Caco-2 (cell line): ENCODE measurements at places on chromosomes 16 and 17. TPM values are rescaled to one million over a fixed set of nuclear protein-coding genes. Genes with fewer than 3 reads are reported as not detected.
A peak's percentile ranks its signal among the peaks of the same experiment; 100 is the strongest.

The CD300H gene
- not detected in 2 replicates for total RNA-seq

The MMP15 gene
- 27.0 and 27.3 TPM in 2 replicates for total RNA-seq

The CMTM2 gene
- total RNA-seq: not detected in 2 replicates

The IL4R gene
- 32.6 and 34.4 TPM in 2 replicates for total RNA-seq

The EVI2A gene
- total RNA-seq: not detected in 2 replicates

The NEUROD2 gene
- not detected in 2 replicates for total RNA-seq

The SPNS2 gene
- total RNA-seq: 1.00 TPM in 2 replicates

The GLIS2 gene
- total RNA-seq: 12.3 and 13.1 TPM in 2 replicates

The BAHCC1 gene
- total RNA-seq: 10.2 and 15.5 TPM in 2 replicates

The HSD11B2 gene
- 11.3 and 12.3 TPM in 2 replicates for total RNA-seq

The TAT gene
- total RNA-seq: not detected in 2 replicates

The CDIPT gene
- total RNA-seq: 56.6 and 57.1 TPM in 2 replicates

- DNase-seq: peak; percentile 46
Observed at GRCh38 chr17:4998732-4999429, 1.1 kb downstream of the KIF1C start.

DNA sequence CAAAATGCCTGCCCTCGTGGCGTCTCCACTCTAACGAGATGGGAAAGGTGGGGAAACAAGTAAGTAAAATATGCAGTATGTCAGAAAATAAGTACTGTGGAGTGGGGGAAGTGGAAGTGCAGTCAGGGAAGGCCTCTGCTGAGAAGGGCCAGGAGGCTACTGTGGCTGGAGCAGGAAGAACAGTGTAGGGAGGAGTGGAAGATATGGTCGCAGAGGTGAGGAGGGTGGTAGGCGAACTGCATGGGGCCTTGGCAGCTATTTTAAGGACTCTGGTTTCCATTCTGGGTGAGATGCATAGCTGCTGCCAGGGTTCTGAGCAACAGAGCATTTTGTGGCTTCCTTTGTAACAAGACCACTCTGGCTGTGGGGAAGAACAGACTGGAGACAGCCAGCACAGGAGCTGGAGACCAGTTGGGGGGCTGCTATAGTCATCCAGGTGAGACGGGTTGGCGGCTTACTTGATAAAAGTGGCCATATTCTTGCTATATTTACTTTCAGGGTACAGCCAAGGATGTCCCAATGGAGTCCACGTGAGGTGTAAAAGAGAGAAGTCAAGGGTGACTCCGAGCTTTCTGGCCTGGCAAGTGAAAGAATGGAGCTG lies 42.6 kb downstream of the CYTH1 start:
- no peak for DNase-seq

DNA sequence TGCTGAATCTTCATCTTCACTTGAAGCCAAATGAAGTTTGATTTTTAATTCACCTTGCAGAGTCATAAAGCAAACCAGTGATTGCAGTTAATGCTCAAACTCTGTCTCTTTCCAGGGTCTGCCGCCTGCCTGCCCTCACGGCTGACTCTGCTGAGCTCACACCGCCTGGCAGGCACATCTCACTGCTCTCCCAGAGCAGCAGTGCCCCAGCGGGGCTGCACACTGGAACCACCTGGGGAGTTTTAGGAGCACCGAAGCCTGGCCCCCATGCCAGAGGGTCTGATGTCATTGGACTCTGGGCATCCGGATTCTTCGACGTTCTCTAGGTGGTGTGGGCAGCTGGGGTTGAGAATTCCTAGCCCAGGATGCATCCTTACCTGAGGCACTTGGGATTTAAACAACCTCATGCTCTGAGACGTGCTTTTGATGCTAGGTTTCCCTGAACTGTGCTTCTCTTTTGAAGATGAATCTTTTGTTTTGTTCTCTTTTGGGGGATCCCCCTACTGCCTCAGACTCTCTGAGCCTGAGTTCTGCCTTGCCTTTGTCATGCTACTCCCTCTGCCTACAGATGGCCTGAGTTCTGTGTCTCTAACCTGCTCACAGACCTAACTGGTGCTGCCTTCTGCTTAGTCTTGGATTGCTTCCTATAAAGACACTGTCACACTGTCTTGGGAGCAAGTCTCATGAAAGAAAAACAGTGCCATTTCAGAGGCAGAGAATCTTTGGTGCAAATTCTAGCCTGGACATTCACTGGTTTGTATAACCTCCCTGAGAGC lies 438.1 kb upstream of the CCL2 start:
- DNase-seq: no peak

GRCh38 chr17:83190004-83190385 lies 110.6 kb downstream of the METRNL start:
- DNase-seq: peak; percentile 19

DNA sequence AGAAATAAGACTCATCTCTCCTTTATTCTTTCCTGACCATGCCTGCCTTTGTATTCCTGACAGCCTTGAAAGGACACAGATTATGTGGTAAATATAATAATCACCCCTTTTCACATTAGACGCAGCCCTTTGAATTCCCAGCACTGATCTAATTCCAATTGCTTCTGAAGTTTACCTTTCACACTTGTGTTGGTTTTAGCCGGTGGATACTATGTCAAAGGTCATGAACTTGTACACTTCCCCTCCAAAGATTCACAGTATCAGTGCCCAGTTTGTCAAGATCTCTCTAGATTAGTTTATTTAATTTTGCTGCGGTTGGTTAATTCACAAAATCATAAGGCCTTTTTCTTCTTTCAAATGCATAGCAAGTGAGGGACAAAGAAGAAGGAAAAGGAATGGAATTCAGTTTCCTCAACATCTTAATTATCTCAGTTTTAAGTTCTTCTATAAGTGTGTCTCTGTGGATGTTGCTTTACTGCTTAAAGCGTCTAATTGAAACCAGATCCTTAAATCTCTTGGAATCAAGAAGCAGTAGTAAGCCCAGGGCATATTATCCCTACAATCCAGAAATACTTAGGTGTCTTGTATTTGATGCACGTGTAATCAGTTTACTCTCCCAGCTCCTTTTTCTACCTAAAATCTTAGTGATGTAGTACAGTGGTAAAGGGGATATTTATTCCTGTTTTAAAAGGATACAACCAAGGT lies 174.3 kb upstream of the TBX2 start:
- no peak for DNase-seq

- no peak for DNase-seq
Observed at GRCh38 chr17:69227541-69227940, 1.1 kb downstream of the ABCA10 start.

GRCh38 chr17:40363111-40363827 lies 1.3 kb downstream of the GJD3 start:
- no peak for DNase-seq

DNA sequence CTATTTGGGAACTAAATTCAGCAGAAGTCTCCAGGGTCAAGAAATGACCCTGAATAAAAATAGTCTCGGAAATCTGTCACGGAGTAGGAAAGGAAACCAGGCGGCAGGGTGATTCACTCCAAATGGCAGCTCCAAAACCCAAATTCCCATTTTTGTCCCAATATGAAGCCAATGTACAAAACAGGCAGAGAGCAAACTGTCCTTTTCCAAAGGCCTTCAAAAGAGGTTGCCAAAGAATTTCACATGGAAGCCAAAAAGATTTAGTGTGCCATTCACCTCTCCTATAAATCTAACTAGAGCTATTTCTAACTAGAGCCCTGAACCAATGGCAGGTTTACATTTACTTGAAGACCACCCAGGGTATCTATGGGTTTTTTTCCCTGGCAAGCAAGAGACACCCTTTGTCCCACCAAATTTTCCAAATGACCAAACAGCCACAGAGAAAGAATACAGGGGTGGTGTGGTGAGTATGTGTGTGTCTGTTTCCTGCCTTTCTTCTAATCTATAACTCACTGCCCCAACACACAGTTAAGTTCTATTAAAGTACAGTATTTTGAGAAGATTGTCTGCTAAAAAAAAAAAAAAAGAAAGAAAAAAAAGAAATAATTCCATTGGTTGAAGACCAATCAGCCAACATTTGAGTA lies 6.8 kb downstream of the MYO1D start:
- no peak for DNase-seq

DNA sequence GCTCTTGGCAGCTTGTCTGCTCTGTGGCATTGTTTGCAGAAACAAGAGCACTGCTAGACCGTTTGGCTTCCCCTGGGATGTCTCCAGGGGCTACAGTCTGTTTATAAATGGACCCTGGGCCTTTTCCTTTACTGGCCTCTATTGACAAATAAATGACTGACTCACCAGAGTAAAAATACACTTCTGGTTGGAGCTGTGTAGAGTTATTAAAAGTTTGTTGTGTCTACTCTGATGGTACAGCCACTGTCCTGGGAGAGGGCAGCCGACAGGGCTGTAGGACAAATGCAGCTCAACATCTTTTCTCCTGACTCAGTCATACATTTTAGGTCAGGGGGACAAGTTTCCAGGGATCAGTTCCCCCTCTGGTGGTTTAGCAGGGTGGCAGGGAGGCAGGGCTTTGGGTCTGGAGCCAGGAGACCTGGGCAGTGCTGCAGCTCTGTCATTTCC lies 30.0 kb downstream of the FOXL1 start:
- no peak for DNase-seq

- DNase-seq: no peak
Observed at GRCh38 chr16:35795361-35796029, 2336.1 kb downstream of the TP53TG3F start.

- DNase-seq: peak; percentile 87
Observed at GRCh38 chr17:78923660-78924453, 1.3 kb downstream of the TIMP2 start.

- no peak for DNase-seq
Observed at GRCh38 chr17:14838567-14838966, 426.6 kb downstream of the PMP22 start.

DNA sequence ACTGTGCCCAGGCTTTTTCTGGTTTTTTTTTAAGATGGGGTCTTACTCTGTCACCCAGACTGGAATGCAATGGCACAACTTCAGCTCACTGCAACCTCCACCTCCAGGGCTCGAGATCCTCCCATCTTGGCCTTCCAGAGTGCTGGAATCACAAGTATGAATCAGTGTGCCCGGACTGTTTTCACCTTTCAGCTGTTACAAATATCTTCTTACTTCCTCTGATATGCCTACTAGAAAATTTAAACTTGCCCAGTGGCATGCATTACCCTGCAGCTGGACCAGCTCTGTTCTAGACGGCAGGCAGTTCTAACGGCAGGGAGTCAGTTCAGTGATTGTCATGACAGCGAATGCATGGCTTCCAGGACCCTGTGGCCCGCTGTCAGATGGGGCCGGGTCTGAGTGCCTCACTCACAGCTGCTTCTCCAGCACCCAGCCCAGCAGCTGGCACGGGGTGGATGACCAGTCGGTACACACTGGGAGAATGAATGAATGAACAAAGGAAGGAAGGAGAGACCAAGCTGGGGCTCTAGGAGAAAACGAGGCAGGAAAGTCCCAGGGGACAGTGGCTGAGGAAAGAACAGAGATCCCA lies 28.0 kb upstream of the LITAF start:
- DNase-seq: no peak

DNA sequence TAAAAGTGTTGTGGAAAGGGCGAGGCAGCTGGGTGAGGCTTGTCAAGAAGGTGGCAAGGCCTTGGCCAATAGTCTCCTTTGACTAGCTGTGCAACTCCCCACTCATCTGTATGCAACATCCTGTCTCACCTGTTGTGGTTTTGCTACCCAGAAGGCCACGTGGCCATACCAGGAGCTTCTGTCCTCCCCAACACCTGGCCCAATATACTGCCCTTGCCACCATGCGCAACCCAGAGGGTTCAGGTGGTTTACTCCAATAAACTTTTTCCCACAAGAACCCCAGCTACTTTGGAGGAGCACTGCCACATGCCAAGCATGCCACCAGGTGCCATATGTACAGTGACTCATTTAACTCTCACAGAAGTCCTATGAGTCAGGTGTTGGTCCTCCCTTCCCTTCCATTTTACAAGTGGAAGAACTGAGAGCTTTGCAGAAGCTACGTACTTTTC lies 10.2 kb downstream of the MYO19 start:
- DNase-seq: no peak

- DNase-seq: peak; percentile 72
Observed at GRCh38 chr16:2969545-2970521, 685 bp downstream of the PAQR4 start.

DNA sequence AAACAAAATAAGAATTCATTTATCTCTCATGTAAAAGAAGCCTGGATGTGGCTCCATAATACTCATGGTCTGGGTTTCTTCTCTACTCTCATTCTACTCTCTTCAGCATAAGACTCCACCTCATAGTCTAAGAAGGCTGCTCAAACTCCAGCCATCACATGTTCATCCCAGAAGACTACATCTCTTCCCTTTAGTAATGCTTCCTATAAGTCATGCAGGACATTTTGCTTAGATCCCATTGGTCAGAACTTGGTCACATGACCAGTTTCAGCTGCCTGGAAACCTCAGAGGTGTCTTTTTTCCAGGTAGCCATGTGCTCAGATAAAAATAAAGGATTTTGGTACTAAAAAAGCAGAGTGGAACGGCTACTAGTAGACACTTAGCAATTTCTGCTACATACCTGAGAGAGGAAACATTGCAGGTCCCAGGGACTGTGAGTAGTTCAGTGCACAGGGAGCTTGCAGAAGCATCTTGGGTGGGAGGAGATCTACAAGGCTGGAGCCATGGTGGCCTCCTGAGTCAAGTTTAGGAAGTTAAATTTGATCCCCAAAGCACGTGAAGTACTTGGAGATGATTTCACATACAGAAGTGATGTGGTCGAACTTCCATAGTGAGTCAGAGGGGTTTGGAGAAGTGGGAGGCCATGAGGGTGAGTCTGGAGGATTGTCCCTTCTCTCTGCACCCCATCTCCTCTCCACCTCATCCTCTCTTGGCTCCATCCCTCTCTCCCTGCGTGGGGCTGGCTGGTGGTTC lies 110.2 kb downstream of the CCDC182 start:
- DNase-seq: no peak

- no peak for DNase-seq
Observed at GRCh38 chr16:54233615-54234014, 53.0 kb downstream of the IRX3 start.

DNA sequence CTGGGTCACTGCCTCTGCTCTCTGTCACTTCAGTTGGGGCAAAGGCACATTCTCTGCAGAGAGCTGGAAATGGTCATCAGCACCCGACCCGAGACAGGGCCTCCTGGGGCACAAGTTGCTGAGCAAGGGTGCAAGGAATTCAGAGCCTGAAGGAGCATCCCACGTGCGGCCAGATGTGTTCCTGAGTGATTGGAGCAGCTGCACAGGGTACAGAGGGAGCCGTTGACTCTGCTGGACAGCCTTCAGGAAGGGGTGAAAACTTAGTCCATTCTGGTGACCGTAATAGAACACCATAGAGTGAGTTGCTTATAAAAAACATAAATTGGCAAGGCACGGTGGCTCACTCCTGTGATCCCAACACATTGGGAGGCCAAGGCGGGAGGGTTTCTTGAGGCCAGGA lies 106.8 kb downstream of the CCDC182 start:
- no peak for DNase-seq

- DNase-seq: no peak
Observed at GRCh38 chr16:3189869-3190268, 1.9 kb downstream of the OR1F1 start.
